ENCODE measurements at places on chromosomes 1 and 21. TPM values are rescaled to one million over a fixed set of nuclear protein-coding genes. Genes with fewer than 3 reads are reported as not detected.

DNA sequence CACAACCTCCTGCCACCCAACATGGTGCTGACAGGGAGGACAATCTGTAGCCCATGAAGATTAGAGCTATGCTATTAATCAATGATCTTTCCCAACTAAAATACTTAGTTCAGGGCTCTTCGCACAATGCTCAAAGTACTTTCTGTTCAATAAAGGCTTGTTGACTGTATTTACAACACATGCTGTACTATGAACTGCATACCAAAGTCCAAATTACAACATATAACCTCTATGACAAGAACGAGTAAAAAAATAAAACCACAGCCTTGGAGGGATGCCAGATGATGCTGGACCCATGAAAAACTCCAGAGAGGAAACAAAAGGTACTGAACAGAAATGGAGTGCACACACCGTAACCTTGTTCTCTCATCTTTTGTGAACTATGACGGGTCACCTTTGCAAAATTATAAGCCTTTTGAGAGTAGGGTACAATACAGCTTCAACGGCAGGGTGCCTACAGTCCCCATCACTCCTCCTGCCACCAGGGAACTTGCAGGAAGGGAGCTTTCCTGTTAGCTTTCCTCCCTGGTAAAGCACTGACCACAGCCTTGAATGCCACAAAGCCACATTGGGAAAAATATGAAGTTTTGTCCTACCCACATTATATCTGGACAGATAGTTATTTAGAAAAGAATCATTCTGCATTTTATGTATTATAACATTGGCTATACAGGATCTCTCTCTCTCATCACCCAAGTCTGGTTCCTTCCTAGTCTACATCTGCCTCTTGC lies 175.6 kb downstream of the NRIP1 start:
- H3K27ac ChIP-seq: no peak overlapping the region
- H3K27me3 ChIP-seq: no peaks in the 10 kb centered on the region
- no peaks in the 10 kb centered on the region for H3K36me3 ChIP-seq
- H3K4me3 ChIP-seq: no peak overlapping the region
- DNase-seq: no peak

DNA sequence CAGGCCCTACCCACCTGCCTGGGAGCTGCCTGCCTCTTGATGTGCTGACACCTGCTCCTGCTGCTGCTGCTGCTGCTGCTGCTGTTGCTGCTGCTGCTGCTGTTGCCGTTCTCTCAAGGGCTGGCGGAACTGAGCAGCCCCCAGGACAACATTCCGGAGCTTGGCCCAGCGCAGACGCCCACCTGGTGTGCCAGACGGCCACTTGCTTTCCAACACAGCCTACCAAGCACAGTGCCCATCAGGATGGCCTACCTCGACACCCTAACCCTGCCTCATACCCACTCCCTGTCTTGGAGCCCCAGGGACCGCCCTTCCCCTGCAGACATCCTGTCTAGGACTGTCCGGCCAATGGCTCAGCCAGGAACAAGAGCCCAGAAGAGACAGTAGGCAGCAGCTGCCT lies 11.8 kb downstream of the DENND4B start:
- peak; percentile 8 for DNase-seq
- peaks cover 92% of the 10 kb centered on the region for H3K36me3 ChIP-seq
- H3K27me3 ChIP-seq: no peaks in the 10 kb centered on the region
- H3K27ac ChIP-seq: no peak overlapping the region

DNA sequence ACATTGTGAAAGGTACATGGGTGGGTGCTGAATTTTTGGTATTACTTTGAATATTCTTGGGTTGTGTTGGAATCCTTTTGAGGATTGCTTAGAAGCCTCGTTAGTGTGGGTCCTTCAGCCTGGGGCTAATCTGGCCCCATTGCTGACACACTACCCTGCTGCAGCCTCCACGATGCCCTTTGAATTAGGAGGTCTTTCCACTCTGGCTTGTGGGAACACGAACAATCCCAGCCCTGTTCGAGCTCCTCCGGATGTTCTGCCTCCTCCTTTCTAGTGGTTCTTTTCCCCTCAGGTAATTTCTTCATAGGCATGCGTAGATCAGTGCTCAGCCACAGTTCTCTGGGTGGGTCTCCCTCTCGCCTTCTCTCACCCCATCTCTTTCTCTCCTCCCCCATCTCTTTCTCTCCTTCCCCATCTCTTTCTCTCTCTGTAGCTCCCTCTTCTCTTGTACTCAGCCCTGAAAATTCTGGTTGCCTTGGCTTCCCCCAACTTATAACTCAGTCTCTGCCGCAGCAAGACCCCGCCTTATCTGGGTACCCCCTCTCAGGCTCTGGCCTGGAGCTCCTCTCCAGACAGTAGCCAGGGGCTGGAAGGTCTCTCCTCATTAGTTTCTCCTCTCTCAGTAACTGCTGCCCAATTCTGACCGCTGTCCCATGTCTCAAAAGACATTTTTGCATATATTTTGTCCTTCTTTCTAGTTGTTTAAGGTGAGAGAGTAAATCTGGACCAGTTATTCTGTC lies 46.0 kb upstream of the SLC19A1 start:
- no peaks in the 10 kb centered on the region for H3K36me3 ChIP-seq
- no peak overlapping the region for H3K4me3 ChIP-seq
- DNase-seq: no peak
- H3K27me3 ChIP-seq: peaks cover 35% of the 10 kb centered on the region
- H3K4me1 ChIP-seq: peaks cover 3% of the 10 kb centered on the region

The ACTN2 gene
- 1,041 TPM for total RNA-seq

The FGR gene
- 4.0 TPM for total RNA-seq

GRCh38 chr1:17926906-17927305 lies 171.8 kb downstream of the ACTL8 start:
- peaks cover 30% of the 10 kb centered on the region for H3K27me3 ChIP-seq
- DNase-seq: no peak
- H3K4me1 ChIP-seq: no peaks in the 10 kb centered on the region
- H3K36me3 ChIP-seq: no peaks in the 10 kb centered on the region
- no peak overlapping the region for H3K4me3 ChIP-seq
- no peak overlapping the region for H3K27ac ChIP-seq

DNA sequence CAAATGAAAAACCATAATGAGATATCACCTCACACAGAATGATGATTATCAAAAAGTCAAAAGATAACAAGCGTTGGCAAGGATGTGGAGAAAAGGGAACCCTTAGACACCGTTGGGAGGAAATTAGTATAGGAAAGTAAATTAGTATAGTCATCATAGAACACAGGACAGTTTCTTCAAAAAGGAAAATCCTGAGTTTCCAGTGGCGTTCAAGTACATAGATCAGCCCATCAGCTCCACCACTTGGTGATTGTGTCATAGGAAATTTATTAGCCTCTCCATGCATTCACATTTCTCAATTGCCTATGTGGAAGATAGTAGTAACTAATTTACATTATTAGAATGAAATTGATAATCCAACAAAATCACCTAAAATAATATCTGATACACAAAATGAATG lies 20.8 kb upstream of the GBP2 start:
- no peak for DNase-seq
- no peaks in the 10 kb centered on the region for H3K4me1 ChIP-seq

DNA sequence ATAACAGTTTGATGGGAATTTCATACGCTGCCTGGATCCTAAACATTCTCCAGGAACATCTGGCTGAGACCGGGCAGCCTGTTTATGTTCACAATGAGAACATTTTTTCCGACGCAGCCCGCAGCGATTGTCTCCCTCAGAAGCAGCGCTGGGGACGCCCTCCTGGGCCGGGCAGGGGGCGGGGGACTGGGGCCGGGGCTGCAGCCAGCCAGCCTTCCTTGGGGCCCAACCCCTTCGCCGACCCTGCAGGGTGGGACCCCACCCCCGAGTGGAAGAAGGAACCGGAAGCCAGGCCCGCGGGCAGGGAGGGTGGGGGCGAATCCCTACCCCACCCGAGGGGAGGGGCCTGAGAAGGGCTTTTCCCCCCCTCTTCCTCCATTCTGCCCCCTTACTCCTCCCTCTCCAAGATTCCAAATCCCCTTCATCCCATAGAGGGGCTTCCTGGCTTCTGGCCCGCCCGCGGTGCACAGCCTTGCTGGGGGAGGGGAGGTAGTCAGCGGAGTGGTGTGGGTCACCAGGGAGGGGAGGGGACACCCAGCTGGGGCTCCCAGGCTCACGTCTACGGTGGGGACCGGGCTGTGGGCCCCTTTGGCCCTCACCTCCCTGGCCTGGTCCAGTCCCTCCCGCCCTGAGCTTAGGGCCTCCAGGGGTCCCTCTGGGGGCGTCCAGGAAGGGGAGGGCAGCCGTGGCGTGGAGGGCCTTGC lies 60.6 kb downstream of the WNT9A start:
- no peaks in the 10 kb centered on the region for H3K27me3 ChIP-seq
- DNase-seq: peak; percentile 21
- H3K27ac ChIP-seq: peak overlapping the region; percentile 62
- H3K36me3 ChIP-seq: no peaks in the 10 kb centered on the region
- peaks cover 8% of the 10 kb centered on the region for H3K4me1 ChIP-seq

The IPP gene
- total RNA-seq: 8.3 TPM

The AGMAT gene
- total RNA-seq: 0.85 TPM

DNA sequence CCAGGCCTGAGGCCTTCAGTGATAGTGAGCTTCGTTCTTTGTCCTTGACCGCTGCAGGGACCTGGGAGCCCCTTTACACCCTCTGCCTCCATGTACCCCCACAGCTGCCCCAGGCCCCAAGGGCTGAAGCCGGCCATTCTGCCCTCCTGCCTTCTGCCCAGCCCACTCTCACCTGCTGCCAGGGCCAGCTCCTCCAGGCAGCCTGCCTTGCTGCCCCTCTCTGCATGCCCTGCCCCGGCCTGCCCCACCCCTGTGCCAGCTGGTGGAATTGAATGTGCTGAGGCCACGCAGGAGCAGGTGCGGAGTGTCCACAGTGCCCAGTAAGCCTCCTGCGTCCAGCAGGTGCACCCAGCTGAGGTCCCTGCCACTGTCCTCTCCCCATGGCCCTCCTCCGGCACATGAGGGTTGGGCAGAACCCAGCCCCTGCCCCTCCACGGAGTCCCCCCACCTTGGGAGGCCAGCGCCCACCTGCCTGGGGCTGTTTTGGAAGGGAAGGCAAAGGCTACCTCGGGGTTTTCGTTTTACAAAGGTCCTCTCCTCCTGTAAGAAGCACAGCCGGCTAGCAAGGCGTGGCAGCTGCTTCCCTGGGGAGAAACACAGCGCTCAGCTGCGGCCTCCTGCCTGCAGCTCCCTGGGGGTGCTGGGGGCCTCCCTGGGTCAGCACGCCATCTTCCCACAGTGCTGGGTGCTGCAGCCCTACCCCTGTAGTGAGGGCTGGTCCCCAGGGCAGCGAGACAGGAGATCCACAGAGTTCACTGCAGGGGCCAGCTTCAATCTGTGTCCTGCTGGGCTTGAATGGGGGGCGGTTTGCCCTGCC lies 21.0 kb downstream of the MMEL1 start:
- DNase-seq: no peak
- H3K36me3 ChIP-seq: no peaks in the 10 kb centered on the region
- H3K27me3 ChIP-seq: peaks cover 19% of the 10 kb centered on the region

DNA sequence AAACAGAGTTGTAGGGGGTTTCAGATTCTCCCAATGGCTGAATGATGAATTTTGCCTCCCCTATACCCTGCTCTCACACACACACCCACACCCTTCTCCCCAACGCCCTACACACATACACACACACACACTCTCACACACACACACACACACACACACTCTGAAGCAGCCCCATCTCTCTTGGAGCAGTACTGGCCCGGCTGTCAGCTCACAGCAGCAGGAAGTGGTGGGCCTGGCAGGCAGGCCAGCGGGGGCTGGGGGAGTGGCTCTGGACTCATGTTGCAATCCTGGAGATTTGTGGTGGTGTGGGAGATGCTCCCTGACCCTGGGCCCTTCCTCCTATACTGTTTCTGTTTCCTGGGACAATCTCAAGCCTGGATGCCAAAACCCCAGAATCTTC lies 2.2 kb downstream of the IKBKE start:
- H3K36me3 ChIP-seq: no peaks in the 10 kb centered on the region
- DNase-seq: no peak
- no peak overlapping the region for H3K4me3 ChIP-seq
- H3K27me3 ChIP-seq: peaks cover 2% of the 10 kb centered on the region
- H3K4me1 ChIP-seq: peaks cover 2% of the 10 kb centered on the region

The ERICH3 gene
- not detected for total RNA-seq

The ESRRG gene
- 3.0 TPM for total RNA-seq

GRCh38 chr1:110765640-110766335 lies 91.0 kb upstream of the KCNA3 start:
- H3K4me3 ChIP-seq: no peak overlapping the region
- no peak for DNase-seq
- H3K4me1 ChIP-seq: no peaks in the 10 kb centered on the region

DNA sequence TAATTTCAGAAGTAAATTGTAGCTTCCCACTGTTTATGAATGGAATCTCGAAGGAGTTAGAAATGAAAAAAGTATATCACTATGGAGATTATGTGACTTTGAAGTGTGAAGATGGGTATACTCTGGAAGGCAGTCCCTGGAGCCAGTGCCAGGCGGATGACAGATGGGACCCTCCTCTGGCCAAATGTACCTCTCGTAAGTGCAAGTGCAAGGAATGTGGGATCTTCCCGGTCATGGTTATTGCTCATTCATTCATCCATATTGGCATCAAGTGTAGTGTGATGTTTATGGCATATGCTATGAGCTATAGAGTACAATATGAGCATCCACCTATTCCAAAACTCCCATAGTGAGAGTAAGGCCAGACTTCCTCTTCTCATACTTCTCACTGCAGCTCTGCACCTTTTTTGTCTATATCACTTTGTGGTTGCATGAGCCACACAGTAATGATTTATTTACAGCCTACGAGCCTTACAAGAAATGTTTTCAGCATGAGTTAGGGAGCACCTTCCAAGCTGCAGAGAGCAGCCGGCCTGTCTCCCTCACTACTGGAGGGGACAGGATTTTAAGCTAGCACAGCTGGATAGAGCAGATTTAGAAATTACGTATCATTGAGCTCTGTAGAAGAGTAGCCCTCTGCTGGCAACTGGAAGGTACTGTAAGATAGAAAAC lies 24.9 kb upstream of the CR1L start:
- DNase-seq: no peak
- H3K4me3 ChIP-seq: no peak overlapping the region
- no peak overlapping the region for H3K27ac ChIP-seq
- no peaks in the 10 kb centered on the region for H3K36me3 ChIP-seq
- H3K4me1 ChIP-seq: no peaks in the 10 kb centered on the region

The NR0B2 gene
- not detected for total RNA-seq

DNA sequence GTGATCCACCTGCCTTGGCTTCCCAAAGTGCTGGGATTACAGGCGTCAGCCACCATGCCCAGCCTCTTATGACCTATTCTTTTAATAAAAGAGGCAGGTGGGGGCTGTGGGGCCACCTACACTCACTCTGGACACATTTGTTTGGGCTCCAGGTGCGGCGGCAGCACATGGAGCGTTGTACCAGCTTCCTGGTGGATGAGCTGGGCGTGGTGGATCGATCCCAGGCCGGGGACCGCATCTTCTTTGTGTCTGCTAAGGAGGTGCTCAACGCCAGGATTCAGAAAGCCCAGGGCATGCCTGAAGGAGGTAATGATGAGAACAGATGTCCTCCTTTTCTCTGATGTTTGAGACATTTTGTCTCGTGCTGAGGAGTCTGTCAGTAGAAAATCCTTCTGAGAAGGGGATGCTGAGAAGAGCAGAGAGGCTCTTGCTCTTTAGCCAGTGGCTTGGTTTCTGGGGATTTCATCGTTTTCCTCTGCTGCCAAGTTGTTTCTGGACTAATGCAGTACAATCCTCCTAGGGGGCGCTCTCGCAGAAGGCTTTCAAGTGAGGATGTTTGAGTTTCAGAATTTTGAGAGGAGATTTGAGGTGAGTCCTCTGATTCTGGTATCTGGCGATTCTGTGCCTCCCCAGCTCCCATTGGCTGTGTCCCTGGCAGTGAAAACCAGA lies 17.9 kb upstream of the MIIP start:
- peaks cover 6% of the 10 kb centered on the region for H3K36me3 ChIP-seq
- no peak overlapping the region for H3K4me3 ChIP-seq
- H3K27ac ChIP-seq: peak overlapping the region; percentile 13
- no peak for DNase-seq

The LYPD8 gene
- total RNA-seq: 1.7 TPM

The AMY1B gene
- total RNA-seq: not detected

Measured in gastrocnemius medialis (tissue), 4 donors.